Activated T-cell treated with anti-CD3 and anti-CD28 coated beads for 4 hours (primary cell): ENCODE measurements at places on chromosomes 3 and 15.

DNA sequence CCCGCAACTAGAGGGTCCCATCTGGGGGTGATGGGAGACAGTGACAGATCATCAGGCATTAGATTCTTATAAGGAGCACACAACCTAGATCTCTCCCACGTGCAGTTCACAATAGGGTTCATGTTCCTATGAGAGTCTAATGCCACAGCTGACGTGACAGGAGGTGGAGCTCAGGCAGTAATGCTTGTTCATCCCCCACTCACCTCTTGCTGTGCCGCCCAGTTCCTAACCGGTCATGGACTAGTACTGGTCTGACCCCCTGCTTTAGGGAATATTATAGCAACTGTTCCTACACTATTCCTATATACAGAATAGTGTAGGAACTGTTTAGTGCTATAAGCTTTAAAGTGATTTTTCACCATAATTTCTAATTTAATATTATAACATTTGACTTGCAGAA lies 128.1 kb upstream of the AZI2 start:
- DNase-seq = no peak

DNA sequence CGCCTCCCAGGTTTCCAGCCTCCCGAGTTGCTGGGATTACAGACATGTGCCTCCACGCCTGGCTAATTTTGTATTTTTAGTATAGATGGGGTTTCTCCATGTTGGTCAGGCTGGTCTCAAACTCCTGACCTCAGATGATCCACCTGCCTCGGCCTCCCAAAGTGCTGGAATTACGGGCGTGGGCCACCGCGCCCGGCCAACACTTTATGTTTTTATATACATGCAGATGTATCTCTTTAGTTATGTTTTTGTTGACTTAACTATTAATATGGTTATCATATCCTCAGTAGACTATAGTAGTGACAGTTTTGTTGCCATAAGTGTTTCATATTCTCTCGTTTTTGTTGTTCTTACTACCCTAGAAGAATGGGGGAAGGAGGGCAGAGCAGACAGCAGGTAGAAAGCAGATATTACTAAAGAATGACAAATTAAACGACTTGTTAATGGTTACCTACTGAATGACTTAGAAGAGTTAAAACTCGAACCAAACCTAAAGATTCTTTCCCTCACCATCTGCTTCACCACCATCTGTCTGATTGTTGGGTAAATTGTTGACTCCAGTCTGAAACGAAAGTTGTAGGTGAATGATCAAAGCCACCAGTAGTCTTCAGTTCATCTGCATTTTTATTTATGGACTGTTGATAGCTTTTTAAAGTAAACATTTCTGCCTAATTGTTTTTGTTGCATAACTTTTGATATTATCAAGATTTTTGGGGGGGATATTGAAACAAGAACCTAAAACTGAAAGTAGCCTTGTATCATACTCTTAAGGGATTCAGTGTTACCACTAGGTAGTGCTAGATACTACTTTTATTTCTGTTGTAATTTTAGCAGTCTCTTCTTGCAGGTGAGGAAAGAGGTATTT lies 89.3 kb downstream of the RASA2 start:
- no peak for DNase-seq

- no peak for DNase-seq
These were observed 188.4 kb downstream of the TBC1D5 start for GRCh38 chr3:17554078-17554477.

DNA sequence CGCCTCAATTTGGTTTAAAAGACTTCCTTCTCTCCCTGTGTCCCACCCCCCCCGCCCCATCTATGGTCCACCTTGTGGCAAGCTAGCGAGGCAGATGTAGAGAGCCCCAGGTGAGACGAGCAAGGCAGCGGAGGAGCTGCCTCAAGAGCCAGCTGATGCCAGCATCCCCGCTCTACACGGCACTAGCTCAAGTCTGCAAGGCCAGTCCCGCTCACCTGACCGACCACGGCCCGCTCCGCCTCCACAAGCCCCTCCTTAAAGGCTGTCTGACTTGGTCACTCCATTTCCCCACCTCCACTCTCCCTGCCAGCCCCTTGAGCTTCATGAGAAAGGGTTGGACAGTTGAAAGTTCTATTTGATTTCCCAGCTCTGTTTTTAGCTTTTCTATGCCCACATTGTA lies 56.2 kb upstream of the IGF1R start:
- DNase-seq = no peak

- no peak for DNase-seq
These were observed 277.1 kb upstream of the CCDC54 start for GRCh38 chr3:107100137-107100536.

GRCh38 chr3:144112036-144112435 lies 140.4 kb downstream of the DIPK2A start:
- DNase-seq = no peak

DNA sequence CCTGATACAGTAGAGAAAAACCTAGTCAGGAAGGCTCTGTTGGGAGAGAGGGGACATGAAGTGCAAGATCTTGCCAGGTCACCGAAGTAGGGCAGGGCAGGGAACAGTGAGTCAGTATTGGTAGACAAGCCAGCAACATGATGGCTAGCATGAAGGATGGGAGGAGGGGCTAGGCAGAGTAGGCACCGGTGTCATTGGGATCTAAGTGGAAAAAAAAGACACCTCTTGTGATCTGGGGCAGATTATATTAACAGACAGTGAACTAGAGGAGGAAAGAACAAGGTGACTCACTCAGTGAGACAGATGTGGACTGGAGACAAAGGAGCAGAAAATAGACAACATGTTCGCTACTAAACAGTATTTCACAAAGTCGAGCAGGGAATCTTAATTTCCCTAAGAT lies 149.2 kb upstream of the SLC24A5 start:
- DNase-seq = no peak

GRCh38 chr3:154095832-154096421 lies 25.3 kb upstream of the ARHGEF26 start:
- no peak for DNase-seq

DNA sequence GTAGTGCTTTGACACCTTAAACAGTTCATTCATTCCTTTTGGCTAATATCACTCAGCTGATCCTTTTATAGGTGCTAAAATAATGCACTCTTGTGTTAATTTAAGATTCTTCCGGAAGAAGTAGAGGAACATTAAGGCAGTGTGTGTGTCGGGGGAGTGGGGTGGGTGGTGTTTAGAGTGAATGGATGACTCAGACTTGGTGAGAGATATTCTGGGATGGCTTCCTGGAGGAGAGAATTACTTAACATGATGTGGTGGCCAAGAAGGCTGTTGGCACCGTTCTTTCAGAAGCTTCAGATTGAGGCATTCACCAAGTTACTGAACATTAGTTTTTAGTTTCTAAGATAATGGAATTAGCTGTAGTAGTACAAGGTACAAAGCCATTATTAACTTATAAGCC lies 125.6 kb upstream of the ROPN1 start:
- no peak for DNase-seq

- DNase-seq = no peak
These were observed 1.4 kb downstream of the GATA2 start for GRCh38 chr3:128491691-128491940.

DNA sequence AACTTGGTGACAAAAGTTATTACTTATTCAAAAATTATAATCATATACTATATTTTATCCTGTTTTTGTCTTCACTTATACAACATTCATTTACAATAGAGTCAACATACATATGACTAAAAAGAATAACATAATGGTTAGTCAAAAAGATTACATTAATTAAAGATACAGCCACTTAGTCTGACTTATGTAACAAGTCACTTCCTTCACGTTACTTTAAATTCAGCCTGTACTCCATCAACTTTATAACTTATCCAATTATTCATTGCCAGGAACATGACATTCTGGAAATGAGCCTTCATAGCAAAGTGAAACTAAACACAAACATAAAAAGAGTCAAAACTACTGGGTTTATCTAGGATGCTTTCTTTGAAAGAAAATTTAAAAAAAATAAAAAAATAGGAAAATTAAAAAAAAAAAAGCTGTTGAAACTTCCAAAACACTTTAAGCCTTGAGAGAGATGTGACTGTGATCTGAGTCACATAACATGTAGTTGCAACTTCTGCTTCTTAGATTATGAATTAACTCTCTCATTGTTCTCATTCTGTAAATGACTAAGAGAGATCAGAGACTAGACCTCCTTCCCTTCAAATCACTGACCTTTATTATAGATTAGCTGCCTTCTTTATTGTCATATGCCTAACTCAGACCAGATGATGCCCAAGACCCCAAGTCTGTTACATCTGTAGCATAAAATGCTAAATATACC lies 107.8 kb downstream of the MYRIP start:
- no peak for DNase-seq

GRCh38 chr15:77112838-77113504 lies 42.1 kb upstream of the TSPAN3 start:
- DNase-seq = no peak

DNA sequence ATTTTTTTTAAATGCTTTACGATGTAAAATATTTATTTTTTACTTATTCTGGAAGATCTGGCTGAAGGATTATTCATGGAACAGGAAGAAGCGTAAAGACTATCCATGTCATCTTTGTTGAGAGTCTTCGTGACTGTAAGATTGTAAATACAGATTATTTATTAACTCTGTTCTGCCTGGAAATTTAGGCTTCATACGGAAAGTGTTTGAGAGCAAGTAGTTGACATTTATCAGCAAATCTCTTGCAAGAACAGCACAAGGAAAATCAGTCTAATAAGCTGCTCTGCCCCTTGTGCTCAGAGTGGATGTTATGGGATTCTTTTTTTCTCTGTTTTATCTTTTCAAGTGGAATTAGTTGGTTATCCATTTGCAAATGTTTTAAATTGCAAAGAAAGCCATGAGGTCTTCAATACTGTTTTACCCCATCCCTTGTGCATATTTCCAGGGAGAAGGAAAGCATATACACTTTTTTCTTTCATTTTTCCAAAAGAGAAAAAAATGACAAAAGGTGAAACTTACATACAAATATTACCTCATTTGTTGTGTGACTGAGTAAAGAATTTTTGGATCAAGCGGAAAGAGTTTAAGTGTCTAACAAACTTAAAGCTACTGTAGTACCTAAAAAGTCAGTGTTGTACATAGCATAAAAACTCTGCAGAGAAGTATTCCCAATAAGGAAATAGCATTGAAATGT lies 15.6 kb downstream of the THBS1 start:
- DNase-seq = no peak

DNA sequence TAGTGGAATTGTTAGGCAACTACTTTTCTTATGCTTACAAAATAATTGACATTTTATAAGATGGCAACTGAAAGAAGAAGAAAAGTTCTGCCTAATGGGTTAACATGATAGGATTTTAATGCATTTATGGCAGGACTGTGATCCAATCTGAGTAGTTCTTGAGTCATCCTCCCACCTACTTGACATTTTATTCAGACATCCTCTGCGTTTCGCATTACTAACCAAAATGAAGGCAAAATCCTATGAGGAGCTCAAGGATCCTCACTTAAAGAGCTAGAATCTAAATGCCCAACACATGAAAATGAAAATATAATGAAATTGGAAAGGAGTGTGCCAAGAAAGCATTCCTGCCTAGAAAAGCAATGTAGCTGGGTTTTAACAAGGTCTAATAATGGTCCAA lies 581.1 kb upstream of the SEMA6D start:
- no peak for DNase-seq

DNA sequence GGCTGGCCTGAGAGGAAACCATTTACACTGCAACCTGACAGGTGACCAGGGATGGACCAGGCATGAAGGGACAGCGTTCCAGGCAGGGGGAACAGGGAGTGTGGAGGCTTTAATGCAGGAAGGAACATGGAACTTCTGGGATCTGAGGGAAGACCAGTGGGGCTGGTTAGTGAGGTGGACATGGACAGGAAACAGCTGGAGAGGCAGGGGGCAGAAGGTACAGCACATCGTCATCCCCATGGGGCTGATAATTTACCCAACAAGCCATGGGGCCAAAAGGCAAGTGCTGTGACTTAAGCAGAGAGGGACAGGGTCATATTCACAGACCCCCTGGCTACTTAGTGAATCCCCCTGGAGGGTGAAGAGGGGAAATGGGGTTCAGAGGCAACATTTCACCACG lies 77.0 kb upstream of the LARS2 start:
- DNase-seq = no peak

- DNase-seq = no peak
These were observed 68.0 kb downstream of the CHL1 start for GRCh38 chr3:264394-265156.

DNA sequence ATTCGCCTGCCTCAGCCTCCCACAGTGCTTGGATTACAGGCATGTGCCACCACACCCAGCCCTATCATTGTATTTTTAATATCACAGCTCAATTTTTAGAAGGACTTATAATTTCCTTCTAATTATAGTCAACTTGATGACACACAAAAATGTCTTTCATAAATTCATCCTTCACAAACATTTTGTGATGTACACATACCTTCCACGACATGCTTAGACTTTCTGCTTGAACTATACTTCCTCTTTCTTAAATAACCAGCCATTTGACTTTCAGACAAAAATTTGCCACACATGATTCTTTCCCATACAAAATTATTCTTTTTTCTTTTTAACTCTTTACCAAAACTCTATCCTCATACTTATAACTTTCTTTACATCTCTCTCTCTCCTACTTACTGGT lies 48.4 kb upstream of the CCK start:
- DNase-seq = no peak

DNA sequence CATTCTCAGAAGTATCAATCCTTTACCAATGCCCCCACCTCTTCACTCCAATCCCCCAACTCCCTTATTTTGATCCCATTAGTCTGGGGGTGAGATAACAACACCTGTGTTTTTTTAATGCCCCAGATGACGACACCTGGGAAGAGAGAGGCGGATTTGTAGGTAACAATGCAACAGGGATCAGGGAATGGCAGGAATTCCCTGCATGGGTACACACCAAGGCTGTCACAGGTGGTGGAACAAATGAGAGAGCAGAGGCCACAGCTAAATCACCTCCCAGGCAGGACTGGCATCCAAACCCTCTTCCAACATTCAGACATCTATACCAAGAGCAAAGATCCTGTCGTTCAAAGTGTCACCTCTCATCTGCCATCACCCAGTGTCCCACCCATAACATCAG lies 319.2 kb upstream of the TRIM42 start:
- DNase-seq = no peak

GRCh38 chr15:60255390-60255789 lies 142.4 kb downstream of the ANXA2 start:
- DNase-seq = no peak

DNA sequence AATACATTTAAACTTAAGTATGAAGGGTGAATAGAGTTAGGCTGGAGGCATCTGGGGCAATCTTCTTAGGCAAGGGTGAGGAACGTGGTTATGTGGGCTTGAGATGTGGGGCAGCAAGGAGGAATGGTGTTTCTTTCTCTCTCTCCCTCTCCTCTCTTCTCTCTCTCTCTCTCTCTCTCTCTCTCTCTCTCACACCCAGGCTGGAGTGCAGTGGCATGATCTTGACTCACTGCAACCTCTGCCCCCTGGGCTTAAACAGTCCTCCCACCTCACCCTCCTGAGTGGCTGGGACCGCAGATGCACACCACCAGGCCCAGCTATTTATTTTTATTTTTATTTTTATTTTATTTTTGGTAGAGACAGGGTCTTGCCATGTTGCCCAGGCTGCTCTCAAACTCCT lies 4.0 kb upstream of the MGA start:
- no peak for DNase-seq

GRCh38 chr3:14289590-14290461 lies 111.2 kb downstream of the LSM3 start:
- no peak for DNase-seq
